Peyer's patch (tissue), 4 donors: ENCODE measurements at places on chromosomes 11 and 22.

GRCh38 chr11:122758339-122758738 lies 80.0 kb upstream of the CRTAM start:
- no peak for DNase-seq

GRCh38 chr11:61168042-61168688 lies 6.9 kb upstream of the VPS37C start:
- DNase-seq: peak; percentile 11

GRCh38 chr11:70477609-70478008 lies 79.3 kb downstream of the CTTN start:
- DNase-seq: no peak

- DNase-seq: no peak
These were observed 31.4 kb downstream of the MMP7 start for GRCh38 chr11:102499151-102499550.

- DNase-seq: no peak
These were observed 78.8 kb downstream of the C11orf65 start for GRCh38 chr11:108388576-108388975.
